ENCODE measurements at places on chromosomes 5 and 9.

DNA sequence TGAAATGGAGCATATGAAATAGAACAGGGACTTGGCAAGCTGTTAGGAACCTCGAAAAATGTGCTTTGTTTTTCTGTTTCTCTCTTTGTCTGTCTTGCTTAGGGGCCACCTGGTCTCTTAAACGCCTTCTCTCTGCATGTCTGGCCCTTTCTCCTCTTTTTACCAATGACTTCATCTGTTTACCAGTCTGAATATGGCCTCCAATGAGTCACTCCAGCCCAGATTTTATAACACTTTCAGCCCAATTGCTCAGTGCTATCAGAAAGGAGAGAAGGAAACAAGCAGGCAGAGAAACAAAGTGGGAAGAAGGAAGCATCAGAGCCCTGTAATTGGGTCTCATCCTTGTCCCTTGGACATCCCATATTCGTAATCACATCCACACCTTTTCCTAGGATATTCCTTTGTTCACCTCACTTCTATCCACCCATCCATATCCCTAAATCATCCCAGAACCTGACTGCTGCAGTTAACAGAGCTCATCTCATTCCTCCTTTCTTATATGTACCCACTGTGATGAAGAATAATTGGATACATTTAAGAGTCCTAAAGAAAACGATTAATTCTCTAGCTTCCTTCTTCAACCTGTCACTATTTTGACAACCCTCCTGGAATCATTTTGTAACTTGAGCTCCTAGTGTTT lies 151.8 kb upstream of the GPR151 start:
- no peak for DNase-seq

DNA sequence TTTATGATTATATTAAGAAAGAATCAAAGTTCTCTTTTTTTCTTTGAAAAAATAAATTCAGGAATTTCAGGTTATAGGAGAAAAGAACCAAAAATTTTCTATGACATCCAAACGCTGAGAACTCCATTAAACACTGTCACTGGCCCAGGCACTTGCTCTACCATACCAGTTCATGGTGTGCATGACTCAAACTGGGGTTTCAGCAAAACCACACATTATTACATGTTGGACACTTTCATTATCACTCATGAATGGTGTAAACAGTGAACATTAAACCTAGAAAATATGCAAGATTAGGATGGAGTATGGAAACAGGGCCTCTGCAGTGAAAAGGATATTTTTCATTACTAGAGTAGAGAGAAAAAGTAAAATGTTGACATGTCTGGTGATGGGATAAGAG lies 369.9 kb upstream of the FAM174A start:
- no peak for DNase-seq

- no peak for DNase-seq
These were observed 73.0 kb upstream of the NR5A1 start for GRCh38 chr9:124580186-124580585.

- DNase-seq = no peak
These were observed 72.0 kb downstream of the RETREG1 start for GRCh38 chr5:16544607-16545374.

- no peak for DNase-seq
These were observed 4.2 kb upstream of the PTGES start for GRCh38 chr9:129757045-129757444.

- DNase-seq = no peak
These were observed 104.7 kb downstream of the NR2F1-AS1 start for GRCh38 chr5:93476251-93476742.

DNA sequence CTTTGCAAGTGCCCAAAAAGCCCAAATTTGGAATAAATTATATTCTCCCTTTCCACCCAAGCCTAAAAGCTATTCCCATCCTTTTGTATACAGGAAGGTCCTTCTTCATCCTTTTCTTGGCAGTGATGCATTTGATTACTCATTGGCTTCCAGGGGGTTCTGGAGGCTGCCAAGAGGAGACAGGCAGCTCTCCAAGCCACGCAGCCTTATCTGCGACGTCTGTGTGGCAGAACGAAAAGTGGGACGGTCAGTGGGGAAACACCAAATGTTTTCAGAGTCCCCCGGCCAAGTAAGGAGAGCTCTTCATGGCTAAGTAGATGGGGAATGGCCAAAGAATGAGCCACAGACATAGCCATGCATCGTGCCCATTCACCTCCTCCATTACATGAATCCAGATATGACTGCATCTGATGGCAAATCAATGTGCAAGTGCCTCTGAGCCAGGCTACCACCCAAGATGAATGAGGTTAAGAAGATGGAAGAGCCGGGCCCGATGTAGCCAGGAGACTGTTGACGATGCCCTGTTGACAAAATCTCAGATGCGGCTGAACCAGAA lies 12.1 kb downstream of the ADAM19 start:
- DNase-seq = no peak

GRCh38 chr9:132995879-132996278 lies 17.4 kb downstream of the GFI1B start:
- DNase-seq = no peak

DNA sequence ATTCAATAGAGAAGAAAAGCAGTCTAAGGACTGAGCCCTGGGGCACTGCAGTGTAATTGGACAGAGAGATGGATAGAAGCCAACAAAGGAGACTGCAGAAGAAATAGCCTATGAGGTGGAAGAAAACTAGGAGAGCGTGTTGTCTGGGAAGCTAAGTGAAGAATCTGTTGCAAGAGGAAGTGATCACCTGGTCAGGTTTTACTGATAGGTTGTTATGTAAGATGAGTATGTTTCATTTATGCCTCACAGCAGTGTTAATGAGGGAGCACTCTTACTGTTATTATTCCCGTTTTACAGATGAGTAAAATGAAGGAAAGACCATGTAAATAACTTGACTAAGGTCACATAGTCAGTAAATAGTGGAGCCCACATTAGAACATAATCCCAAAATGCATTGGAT lies 80.0 kb upstream of the GRHPR start:
- DNase-seq = no peak

DNA sequence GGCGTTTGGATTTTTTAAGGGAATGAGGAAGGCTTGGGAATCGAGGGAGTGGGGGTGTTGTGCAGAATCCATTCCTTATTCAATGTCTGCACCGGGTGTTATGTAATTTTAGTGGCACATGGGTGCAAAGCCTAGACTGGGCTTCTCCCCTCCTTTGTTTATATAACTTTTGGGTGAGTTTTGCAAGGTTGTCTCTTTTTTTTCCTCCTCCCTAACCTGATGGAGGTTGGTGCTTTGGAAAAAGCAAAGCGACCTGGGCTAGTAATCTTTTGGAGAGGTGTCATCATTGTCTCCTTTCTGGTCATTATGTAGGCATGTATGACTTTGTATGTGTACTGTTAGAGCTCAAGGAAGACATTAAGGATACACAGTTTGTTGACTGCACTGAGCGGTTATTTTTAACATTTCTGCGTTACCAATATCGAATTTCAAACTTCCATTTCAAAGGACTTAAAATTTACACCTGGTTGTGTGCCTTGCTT lies 3.1 kb downstream of the SMARCA2 start:
- no peak for DNase-seq

GRCh38 chr5:138967791-138968448 lies 92.8 kb upstream of the LRRTM2 start:
- no peak for DNase-seq

- DNase-seq = no peak
These were observed 116.6 kb downstream of the CDH12 start for GRCh38 chr5:22736443-22737003.

Data from T-helper 1 cell (primary cell).